Stimulated activated CD8-positive, alpha-beta memory T cell treated with anti-CD3 and anti-CD28 coated beads, Interleukin-4, amount 100 ng/mL, for 1 hour (primary cell): ENCODE measurements at places on chromosomes 5 and 9.

- no peak for DNase-seq
Observed at GRCh38 chr9:70192707-70193106, 66.1 kb upstream of the SMC5 start.

DNA sequence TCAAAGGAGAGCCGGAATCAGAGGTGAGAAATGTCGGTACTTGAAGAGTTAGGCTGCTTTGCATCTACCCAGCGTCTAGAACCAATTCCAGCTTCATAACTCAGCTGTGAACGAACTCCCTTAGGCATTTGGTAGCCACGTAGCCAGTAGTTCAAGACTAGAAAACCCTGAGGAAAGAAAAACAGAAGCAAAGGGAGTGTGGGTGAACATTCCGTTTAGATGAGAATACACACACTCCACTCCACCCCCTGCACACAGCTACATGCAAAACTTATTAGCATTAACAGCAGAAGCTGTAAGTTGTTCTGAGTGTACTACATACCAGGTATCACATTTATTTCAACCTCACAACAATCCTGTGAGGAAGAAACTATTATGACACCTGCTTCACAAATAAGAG is 78.3 kb downstream of the SMIM23 start:
- DNase-seq = no peak

DNA sequence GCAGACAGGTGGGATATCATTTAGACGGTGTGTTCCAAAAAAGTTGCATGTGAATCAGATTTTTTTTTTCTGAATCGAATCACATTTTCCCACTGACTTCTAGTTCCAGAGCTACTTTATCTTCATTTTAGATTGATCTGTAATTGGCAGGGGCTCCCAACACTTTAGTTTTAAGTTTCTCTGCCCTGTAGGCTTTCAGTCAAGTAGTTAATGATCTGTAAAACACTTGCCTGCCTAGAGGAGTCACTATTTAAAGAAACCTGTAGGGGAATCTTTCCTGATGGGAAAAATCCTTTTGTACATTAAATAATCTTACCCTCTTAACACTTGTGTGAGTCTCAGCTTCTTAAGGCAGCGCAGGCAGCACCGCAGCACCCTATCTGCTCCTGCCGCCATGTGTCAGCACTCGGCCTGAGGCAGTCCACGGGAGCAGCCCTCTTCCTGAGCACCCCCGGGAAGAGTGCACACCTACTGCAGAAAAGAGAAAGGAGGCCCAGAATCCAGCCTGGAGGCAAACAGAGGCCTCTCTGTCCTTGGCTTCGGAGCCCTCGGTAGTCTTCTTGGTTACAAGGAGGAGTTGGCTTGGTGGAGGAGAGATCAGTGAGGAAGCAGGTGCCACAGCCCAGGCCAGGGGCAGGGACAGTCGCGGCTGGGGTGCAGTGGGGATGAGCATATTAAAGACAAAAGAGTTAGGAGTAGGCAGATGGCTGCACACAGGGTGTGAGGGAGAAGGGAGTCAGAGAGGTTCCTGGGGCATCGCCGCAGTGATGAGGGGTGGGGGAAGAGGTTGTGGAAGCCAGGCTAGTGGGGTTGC is 209.3 kb downstream of the GAPVD1 start:
- DNase-seq = no peak

DNA sequence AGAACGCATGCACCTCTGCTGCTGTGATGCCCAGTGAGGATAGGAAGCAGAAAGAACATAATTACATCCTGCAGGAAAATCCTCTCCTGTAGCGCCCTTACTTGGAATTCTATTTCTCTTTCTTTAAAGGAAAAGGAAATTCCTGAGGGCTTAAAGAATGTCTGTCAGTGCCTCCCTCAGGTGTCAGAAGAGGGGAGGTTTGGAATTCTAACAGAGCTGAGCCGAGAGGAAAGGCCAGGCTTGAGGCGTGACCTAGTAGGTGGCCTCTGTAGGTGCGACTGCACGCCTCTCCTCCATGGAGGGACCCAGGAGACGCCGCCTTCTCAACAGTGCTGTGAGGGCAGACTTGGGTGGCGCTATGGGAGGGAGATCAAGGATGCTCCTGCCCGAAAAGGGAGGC is 55.9 kb upstream of the ERCC6L2 start:
- DNase-seq = no peak

DNA sequence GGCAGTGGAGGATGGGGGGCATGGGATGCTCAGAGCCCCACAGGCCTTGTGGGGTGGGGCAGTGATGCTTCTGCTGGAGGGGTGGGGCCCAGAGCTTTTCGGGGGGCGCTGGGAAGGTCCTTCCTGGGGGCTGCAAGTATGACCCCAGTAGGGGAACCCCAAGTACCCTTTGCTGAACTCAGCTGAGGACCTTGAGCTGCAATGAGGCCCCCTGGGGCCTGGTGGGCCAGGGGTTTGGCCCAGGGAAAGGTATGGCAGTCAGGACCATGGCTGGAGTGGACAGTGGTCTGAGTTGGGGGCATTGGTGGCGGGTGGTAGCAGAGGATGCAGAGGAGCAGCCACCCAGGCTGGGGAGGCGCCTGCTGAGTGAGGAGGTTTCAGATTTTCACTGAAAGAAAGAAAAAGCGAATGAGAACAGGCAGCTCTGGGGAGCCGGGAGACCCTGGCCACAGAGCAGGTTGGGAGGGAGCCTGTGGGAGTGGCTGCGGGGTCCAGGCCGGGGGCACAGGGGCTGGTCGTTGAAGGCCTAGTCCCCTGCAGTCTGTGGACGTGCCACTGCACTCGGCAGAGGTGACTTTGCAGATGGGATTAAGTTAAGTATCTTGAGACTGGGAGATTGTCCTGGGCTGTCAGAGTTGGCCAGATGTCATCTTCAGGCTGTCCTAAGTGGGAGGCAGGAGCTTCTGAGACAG is 19.2 kb downstream of the WNK2 start:
- DNase-seq = no peak
